ENCODE measurements at places on chromosomes 5 and 9.
A peak's percentile ranks its signal among the peaks of the same experiment; 100 is the strongest.

DNA sequence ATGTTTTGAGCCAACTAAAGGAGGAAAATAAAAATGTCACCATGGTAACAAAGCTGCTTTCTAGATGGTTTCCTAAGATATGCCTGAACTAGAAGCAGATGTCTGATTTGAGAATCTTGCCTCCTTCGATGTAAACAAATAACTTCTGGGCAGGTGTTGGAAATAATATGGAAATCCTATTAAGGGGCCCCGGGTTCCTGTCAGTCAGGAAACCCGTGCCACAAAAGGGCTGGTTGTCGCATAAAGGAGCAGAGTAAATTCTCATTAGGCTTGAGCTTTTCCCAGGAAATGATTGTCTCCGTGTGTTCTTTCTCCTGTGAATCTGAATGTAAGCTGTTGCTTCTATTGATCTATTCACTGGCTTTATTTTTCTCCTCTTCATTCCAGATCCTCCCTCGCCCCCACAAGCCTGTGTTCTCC, 90.8 kb downstream of the TLE4 start:
- no peak for DNase-seq

DNA sequence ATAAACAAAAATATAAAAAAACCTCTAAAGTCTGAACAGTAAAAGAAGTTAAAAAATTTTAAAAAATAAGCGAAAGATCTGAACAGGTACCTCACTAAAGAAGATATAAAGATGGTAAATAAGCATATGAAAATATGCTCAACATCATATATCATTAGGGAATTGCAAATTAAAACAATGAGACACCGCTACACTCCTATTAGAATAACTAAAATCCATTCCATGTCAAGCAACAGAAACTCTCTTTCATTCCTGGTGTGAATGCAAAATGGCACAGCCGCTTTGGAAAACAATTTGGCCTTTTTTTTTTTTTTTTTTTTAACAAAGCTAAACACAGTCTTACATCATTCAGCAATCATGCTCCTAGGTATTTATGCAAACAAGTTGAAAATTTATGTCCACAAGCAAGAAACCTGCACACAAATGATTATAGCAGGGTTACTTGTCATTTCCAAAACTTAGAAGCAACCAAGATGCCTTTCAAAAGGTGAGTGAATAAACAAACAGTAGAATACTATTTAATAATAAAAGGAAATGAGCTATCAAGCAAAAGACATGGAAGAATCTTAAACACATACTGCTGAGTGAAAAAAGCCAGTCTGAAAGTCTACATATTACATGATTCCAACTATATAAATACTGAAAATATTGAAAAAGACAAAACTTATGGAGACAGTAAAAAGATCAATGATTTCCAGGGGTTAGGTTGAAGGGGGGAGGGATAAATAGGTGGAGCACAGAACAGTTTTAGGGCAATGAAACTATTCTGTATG, 22.1 kb downstream of the ANXA1 start:
- DNase-seq, result no peak

GRCh38 chr5:165108809-165109208, 1603.4 kb downstream of the MAT2B start:
- no peak for DNase-seq

DNA sequence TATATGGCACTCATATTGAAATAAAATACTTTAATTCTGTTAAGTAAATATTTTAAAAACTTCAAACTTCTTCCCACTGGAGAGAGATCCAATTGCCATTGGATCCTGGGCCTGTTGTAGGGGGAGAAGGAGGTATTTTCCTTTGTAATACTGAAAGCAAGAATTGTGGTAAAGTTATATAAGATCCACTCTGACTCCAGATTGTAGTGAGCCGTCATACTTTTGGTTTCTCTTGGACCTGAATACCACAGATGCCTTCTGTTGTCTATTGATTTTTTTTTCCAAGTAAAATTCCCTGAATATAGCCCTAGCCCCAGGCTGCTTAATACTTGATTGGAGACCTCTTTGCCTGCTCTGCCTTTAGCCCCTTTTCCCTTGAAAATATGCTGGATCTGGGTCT, 86.9 kb downstream of the ATG10 start:
- DNase-seq, result no peak

DNA sequence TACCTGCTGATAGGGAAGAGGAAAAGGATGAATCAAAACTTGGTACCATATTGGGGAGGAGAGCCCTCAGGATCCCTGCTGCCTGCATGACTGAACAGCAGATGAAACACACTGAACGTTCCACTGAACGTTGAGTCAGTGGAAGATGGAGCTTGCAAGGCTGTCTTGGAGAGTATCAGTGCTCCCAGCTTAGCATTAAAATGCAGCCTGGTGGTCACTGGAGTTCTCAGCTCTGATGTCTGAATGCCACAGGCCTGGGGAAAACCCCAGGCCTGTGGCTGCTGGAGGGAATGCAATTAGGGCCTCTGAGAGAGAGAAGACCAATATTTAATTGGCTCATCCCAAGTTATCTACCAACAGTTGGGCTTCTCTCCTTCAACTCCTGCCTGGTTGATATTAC, 54.5 kb downstream of the PDE4D start:
- DNase-seq, result no peak

- DNase-seq, result no peak
These were observed 3.2 kb downstream of the ST6GALNAC4 start for GRCh38 chr9:127913682-127914081.

- no peak for DNase-seq
These were observed 466.8 kb upstream of the BRINP1 start for GRCh38 chr9:119836036-119836435.

DNA sequence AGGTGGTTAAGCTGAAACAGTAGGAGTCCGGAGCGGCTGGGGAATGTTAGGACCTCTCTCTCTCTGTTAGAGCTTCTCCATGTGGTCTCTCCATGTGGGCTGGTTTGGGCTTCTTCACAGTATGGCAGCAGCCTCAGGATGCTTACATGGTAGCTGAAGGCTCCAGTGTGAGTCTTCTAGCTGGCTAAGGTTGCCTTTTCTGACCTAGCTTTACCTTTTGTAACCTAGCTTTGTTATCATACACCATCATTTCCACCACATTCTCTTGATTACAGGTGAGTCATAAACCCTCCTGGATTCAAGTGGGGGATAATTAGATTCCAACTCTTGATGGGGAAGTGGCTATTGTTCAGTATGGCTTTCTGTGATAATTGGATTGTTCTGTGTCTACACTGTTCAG, 98.5 kb downstream of the MTREX start:
- DNase-seq, result no peak

- DNase-seq, result peak; percentile 56
These were observed 2.8 kb downstream of the DCAF12 start for GRCh38 chr9:34123682-34124081.

DNA sequence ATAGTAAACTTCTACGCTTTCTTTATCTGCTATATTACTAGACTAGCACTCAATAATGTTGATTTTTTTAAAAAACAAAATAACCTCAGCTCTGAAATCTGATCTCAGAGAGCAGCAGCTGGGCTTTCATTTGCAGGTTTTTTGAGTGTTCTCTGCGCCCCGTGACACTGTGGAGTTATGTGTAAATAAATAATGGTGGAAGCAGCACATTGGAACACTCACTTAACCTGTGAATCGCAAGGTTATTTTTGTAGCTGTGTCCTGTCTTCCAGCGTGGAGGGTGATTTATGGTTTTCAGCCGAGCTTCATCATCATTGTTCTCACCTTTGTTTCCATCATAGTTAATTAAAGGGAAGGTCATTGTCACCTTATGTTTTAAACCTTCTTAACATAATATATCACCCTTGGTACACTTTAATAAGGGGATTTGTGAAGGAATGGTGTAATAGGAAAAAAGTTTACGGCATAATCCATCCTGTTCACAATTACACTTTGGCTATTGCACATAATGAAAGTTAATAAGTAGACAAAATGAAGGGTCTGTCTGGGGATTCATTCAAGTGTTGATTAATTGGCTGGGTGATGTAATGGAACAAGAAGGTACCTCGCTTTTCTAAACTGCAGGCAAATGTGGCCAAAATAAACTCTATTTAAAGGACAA, 493.3 kb upstream of the ADAMTS16 start:
- no peak for DNase-seq

DNA sequence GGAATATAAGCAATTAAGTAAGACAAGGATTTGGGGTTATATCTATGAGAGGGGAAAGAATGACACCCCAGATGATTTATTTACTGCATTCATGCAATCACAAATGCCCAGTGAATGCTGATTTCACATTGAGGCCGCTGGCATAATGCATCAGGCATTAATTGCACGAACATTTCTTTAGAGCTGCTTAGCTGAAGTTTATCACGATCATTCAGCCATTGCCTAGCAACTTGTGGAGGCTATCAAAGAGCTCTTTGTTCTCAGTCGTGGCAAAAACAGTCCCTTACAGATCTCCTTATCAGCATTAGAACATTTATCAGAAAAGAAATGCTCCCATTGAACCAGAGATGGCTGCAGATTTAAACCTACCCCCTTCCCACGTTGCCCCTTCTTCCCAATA, 88.7 kb upstream of the PRRC1 start:
- DNase-seq, result no peak

DNA sequence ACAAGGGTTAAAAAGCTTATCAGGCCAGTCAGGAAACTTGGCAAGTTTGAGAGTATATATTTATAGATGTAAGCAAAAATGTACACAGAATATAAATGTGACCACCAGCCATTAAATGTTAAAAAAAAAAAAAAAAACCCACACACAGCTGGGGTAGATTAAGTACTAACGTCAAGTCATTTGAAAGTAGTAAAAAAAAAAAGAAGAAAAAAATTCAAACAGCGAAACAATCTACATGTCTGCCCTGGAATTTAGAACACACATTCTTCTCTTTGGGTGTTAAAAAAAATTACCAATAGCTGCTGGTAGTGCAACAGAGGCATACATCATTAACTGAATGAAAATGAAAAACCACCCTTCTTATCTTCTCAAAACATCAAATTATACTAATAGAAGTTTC, 269.7 kb downstream of the MLLT3 start:
- DNase-seq, result no peak

DNA sequence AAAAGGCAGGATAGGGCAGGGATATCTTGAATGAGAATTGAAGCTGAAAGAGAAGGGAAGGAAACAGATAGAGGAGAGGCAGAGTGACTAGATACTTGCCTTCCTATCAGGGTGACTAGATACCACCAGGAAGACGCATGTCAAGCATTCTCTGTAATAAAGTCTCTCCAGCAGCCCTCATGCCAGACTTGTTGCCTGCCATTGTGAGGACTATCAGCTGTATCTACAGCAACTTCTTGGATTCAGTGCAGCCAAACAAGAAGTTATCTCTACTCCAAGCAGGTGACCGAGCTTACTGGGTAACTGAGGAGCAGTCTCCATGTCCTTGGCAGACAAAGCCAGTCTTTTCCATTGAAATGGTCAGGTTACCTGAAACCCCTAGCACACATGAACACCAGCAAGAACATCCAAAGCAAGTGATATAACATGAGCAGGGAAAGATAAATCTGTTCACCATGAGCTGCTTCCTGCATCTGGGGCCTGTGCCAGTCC, 9.3 kb downstream of the SH3RF2 start:
- DNase-seq, result no peak

DNA sequence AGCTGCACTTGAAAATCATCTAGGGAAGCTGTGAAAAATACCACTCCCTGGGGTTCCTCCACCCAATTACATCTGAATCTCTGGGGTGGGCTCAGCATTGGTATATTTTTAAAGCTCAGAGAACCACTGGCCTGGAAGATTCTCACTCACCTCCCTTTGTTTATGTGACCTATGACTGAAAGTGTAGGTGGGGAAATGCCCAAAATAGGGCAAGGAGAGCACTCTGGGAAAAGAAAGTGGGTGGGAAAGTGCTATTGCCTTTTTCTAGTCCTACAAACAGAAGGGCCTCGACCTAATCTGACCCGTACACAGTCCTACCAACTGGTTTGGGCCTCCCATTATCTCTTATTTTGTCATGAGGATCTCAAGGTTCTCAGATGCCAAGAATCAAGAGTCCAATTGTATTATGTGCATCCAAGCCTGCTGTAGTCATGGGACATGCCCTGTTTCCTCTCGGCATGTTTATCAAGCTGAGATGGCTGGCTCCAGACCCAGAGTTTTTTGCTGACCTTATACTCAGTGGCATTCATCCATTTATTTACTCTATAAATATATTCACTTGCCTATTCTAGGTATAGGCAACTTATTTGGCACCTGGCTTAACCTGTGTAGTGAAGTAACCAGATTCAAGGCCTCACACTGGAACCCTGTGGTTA, 483.7 kb downstream of the ENC1 start:
- DNase-seq, result no peak

DNA sequence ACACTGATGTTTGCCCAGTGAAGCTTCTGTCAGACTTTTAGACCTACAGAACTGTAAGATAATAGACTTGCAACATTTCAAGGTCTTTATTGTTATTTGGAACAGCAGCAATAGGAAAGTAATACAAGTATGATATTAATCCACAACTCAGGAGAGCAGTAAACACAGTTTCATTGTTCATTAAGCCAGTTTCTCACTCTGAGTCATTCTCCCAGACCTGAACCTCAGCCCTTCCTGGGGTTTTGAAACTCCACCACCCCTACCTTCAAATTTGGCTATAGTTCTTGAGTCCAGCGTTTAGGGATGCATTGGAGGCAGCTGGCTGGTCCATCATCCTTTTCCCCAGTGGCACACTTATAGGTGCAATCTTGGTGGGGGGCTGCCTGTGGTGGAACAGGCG, 203.2 kb downstream of the RAB3C start:
- no peak for DNase-seq

DNA sequence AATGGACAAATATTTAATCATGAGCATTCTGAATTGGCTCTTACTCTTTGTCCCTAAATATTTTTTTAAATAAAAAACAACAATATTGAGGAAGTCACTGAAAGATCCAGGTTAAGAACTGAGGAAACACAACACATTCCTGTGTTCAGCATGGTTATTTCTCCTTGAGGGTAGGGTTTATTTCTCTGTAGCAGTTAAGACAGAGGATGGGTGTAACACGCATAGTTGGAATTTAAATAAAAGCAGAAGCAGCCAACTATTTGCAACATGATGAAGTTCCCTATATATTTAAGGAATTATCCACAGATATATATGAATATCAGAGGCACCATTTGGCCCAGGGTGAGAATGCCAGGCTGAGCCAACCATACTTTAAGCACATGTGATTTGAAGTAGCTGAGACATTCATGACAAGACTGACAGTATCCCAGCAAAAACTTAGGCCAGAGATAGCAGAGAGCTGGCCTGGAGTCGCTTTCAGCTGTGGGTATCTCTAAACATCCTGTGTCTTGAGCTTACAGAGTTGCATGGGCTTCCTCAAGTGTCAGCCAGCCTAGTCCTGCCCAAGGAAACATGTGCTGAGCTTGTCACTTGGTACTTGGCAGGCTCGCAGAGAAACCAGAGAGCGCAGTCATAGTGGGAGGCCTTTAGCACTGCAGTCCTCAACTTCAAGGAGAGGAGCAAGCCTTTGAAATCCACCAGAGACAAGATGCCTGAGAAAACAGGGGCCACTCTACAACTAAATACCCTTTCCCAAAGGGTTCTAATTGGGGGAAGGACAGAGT, 43.6 kb downstream of the SEMA5A start:
- DNase-seq, result no peak

DNA sequence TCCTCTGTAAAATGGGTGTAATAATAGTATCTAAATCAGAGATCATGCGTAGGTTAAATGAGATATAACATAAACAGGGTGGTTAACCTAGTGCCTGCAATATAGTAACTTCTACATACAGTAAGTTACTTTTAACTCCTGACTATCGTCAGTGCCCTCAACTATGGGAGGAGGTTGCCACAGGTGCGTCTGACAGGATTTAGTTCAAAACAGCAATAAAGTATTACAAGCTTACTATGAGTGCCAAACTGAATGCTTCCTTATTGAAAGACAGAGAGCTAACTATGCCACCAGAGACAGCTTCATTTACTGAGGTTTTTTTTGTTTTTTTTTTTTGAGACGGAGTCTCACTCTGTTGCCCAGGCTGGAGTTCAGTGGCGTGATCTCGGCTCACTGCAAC, 209.0 kb downstream of the ADAMTSL1 start:
- DNase-seq, result no peak

GRCh38 chr5:127577458-127577857, 60.0 kb downstream of the PRRC1 start:
- no peak for DNase-seq
